ENCODE measurements at places on chromosomes 13 and 19.

DNA sequence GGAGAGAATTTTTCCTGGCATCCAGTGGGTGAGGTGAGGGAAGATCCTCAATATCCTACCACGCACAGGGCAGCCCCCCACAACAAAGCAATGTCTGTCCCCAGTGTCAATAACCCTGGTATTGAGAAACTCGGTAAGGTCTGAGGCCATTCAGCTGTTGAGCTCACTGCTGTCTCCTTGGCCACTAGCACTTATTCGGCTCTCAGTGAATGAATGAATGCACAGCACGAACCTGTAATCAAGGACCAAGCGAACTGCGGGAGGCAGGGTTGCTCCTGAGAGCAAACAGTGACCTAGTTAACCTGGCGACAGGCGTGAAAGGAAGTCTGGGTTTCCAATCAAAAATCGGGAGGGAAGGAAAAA, 640 bp downstream of the ZSCAN5A start:
- no peak for DNase-seq

GRCh38 chr13:77406644-77407440, 79.9 kb upstream of the MYCBP2 start:
- DNase-seq, result no peak

DNA sequence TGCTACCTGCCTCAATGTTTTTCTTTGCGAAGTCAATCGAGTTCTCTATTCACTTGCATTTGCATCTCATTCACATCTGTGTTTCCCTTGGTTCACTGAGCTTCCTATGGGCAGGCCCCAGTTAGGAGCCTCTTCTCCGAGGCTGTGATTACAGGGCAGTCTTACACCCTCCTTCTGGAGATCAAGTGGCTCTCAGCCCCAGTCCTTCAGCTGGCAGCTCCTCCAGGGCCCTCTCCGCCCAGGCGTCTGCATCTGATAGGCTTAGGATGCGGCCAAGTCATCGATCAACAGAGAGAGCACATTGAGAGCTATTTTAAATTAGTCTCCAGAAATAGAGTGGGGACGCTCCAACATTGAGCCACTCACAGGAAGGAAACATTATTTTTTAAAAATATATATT, 44.2 kb downstream of the MBNL2 start:
- no peak for DNase-seq

DNA sequence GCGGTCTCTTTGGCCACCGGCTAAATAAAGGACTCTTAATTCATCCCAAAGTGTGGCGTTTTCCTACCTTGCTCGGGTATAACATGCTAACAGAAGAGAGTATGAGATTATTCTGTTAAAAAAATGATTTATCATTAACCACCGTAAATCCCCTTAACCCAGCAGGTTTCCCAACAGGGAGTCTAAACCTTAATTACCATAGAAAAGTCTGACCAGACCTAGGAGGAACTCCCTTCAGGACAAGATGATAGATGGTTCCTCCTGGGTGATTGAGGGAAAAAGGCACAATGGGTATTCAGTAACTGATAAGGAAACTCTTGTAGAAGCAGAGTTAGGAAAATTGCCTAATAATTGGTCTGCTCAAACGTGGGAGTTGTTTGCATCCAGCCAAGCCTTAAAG, 193.7 kb downstream of the ZNF737 start:
- DNase-seq, result no peak

DNA sequence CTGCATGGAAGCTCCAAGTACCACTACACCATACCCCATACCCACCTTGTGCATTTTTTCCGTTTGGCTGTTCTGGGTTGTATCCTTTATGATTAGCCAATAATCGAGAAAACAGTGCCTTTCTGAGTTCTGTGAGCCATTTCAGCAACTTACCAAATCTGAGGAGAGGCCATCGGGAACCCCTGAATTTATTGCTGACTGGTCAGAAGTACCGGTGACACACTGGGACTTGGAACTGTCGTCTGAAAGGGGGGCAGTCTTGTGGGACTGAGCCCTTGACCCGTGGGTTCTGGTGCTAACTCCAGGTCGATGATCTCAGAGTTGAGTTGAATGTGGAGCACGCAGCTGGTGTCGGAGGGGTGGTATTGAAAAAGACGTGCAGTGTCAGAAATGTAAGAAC, 15.0 kb downstream of the UPF3A start:
- no peak for DNase-seq

- no peak for DNase-seq
These were observed 110.4 kb upstream of the MBNL2 start for GRCh38 chr13:97111756-97112155.

DNA sequence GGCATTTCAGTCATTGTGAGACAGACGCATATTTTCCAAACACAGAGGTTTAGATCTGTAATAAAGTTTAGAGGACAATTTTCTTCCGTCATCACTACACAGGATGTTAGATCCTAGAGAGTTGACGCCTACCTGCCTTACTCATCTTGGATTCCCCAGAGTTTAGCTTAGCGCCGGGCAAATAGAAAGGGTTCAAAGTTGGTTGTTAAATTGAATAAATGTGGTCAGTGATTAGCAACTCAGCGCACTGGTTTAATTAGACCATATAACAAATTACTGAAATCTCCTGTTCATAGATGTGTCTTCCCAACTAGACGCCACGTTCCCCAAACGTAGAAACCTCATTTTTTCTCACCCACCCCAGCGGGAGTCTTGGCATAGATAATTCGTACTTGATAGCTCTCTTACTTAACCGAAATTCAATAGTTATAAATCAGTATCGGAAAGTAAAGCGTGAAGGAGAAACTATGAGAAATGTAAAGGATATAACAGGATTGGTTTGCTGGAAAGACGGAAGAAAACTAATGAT, 726 bp upstream of the UFM1 start:
- peak; percentile 0 for DNase-seq

DNA sequence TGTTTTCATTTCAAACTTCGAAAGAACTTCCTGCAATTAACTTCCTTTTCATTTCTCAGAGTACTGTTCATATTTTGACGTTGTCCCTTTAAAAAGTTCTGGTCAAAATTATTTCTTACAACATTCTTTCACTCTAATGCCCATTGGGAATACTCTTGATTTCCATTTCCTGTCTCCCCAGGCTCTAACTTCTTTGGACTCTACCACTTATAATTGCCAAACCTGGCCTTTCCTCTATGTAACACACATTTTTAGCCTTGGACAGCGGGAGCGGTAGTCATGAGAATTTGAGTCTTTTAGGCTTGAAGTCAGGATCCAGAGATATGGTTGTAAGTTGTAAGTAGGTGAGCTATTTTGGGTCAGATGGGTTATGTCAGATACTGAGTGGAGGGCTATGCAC, 163.5 kb upstream of the SPRY2 start:
- no peak for DNase-seq

DNA sequence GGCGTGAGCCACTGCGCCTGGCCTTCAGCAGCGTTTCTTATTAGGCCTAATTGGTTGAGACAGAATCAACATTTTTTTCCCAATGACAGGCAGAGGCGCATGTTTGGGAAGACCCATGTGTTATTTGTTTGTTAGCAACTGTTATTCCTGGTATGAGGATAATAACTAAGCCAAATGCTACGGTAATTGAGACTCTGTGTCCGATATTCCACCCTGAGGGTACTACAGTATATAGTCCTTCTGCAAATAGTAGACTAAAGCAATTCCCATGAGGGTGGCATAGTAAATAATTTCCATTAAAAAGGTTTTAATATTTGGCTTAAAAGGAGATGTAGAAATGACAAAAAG, 18.4 kb upstream of the CCL25 start:
- no peak for DNase-seq

GRCh38 chr19:5131031-5131505, 162.2 kb downstream of the KDM4B start:
- no peak for DNase-seq

DNA sequence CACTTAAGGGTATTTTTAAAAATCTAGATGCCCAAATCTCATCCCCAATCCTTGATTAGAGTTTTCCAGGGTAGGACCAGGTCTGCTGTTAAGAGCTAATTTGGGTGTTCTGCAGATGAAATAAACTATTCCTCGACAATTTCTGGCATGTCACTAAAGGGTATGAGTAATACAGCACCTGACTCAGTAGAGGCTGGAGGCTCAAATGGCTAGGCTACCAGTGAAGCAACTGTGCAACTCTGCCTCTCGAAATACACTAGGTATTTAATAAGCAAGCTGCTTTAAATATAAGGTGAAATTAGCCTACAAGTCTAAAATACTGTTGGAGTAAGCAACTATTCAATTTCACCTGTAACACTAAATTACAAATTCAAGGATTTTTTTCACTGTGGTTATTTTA, 1.5 kb downstream of the RNF6 start:
- DNase-seq, result no peak

GRCh38 chr19:44258835-44259413, 762 bp upstream of the ZNF233 start:
- no peak for DNase-seq

DNA sequence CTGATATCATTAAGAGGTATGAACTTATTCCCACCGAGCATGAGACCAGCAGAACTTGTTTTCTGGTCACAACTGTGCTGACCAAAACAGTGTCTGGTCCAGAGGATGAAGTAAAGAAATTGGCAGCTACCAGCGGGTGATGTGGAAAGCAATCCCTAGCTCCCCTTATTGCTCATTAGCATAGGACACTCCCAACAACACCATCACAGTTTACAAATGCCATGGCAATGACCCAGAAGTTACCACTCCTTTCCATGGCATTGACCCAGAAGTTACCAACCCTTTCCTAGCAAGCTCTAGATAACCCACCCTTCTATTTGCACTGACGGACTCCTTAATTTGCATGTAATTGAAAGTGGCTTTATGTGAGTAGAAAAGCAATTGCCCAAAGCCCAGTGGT, 1856.1 kb downstream of the OLFM4 start:
- DNase-seq, result no peak

DNA sequence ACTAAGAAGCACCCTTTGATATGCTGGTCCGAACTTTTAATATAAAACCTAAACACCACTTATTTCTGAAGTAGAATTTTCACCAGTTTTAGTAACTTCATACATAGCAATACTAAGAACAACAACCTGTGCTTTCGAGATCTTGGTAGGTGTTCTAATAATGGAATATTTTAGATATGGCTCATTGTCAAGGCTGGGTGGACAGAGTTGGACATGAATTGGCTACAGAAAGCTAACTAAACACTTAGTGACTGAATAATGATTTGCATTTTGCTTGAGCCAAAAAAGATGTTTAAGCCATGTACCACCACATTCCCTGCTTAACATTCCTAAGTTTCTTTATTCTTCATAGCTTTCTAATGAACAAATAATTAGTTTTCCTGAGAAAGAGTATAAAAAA, 344.3 kb upstream of the SGCG start:
- DNase-seq, result no peak

DNA sequence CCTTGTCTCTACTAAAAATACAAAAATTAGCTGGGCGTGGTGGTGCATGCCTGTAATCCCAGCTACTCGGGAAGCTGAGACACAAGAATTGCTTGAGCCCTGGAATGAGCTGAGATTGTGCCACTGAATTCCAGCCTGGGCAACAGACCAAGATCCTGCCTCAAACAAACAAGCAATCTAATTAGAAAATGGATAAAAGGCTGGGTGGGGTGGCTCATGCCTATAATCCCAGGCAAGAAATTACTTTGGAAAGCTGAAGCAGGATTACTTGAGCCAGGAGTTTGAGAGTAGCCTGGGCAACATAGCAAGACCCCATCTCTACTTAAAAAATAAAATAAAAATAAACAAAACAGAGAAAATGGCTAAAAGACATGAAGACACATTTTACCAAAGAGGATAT, 77.0 kb downstream of the CAB39L start:
- no peak for DNase-seq

- DNase-seq, result no peak
These were observed 71.5 kb downstream of the ZNF536 start for GRCh38 chr19:30443531-30444252.

DNA sequence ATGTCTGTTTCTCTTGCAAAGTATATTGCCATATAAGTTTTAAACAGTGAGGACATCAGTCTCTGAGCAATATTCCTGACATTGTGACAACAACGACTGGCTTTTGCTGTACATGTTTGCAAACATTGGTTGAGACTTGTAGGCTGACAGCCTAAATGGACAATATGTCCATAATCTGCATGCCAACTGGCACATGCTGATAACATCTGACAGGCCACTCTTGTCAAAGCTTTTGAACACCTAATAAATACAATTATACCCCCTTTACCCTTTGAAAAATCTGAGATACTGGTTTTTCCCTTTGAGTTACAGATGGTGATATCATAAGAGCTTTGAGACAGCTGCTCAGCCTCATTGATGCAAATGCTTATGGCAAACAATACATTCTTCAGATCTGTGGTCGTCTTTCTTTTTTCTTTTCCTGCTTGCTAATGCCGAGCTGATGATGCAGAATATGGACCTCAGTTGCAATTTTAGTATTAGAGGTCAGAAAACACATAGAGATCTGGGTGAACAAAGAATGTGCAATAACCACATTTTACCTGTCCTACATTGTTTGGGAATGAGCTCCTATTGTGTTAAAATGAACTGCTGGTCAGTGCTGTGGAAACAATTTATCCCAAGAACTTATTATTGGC, 114.9 kb downstream of the RFC3 start:
- DNase-seq, result no peak

GRCh38 chr13:107367258-107367657, 799.3 kb upstream of the ARGLU1 start:
- DNase-seq, result no peak

Measured in T-helper 2 cell (primary cell).